ENCODE measurements at places on chromosomes 2 and 18. TPM values are rescaled to one million over a fixed set of nuclear protein-coding genes. Genes with fewer than 3 reads are reported as not detected.

GRCh38 chr2:218694405-218695145 lies 16.1 kb upstream of the TTLL4 start:
- DNase-seq: no peak

DNA sequence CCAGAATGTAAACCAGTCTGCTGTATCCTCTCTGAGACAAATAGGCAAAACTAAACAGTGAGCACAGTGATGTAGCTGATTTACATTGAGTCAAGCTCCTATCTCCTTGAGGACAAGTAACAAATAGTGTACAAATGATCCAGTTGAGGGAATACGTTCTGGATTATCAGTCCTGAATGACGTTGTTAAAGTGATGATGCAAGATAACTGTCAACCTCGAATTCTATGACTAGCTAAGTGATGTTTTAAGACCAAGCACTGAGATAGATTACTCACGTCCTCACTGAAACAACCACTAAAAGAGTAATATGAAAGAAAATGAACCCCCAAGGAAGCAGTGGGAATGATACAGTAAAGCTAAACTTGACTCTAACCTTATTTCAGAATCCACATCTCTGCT lies 46.8 kb downstream of the SMC6 start:
- no peak for DNase-seq

GRCh38 chr2:110727923-110728322 lies 4.5 kb upstream of the ACOXL start:
- DNase-seq: no peak

- no peak for DNase-seq
Observed at GRCh38 chr2:43345872-43346271, 119.5 kb upstream of the ZFP36L2 start.

- DNase-seq: peak; percentile 11
Observed at GRCh38 chr2:169363560-169364150, 1.3 kb upstream of the LRP2 start.

- DNase-seq: no peak
Observed at GRCh38 chr2:85216927-85217326, 83.7 kb downstream of the TCF7L1 start.

- no peak for DNase-seq
Observed at GRCh38 chr2:85619617-85620016, 3.6 kb downstream of the USP39 start.

DNA sequence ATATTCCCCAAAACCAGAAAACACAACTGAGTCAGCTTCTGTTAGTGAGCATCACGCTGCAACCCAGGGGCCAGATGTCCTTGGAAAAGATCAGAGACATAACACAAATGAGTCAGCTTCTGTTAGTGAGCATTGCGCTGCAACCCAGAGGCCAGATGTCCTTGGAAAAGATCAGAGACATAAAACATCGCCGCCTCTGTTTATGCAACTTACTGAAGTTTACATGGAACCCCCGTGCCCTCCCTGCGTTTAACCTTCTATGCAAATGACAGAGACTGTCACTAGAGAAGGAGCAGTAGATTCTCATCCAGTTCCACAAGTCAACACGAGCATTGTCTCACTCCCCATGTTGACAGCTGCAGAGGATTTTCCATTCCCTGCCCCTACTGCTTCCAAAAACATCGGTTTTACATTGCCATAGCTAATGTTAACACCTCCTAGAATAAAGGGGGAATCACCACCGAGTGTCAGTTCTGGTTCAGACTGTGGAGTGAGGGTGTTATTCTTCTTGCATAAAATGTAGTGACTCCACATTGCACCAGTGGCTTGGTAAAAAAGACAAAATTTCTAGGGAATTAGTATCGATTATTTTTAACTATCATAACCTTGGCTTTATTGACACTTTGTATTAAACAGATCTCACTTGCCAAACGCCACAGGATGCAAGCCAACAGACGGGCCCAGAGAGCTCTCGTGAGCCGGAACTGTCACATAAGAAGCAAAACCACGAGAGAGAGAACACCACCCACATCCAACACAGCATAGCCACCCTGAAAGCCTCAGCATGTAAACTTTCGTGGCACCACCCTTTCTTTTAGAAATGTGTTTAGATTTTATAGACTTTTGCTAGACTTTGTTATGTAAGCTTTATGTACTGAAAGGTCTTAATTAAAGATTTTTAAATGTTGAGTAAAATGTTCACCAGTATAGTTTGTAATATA lies 87.7 kb downstream of the SH3YL1 start:
- DNase-seq: no peak

GRCh38 chr2:186637497-186637800 lies 47.6 kb downstream of the ITGAV start:
- no peak for DNase-seq

DNA sequence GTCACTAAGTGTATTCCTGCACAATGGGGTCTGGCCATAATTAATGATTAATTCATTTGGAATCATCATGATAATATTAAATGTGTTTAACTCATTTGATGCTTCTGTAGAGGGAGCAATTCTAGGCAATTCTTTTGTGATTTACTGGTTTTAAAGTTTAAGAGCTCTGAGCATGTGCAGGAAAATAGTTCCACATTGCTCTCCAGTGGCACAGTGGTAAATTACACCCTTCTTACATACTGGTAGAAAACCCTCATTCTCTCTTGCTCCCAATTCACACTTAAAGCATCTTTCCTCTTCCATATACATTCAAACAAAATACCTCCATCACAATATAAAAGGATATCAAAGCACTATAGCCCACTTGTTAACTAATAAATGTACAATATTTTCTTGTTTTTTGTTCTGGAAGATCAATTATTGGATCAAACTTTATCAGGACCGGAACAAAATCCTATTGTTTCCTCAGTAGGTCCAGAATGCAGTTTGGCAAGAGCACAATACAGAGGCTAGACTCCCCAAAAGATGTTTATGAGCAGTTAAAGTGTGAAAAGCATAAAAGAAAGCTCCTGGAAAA lies 844.3 kb downstream of the MBD2 start:
- no peak for DNase-seq

GRCh38 chr2:132581991-132582738 lies 87.8 kb downstream of the LYPD1 start:
- DNase-seq: no peak

DNA sequence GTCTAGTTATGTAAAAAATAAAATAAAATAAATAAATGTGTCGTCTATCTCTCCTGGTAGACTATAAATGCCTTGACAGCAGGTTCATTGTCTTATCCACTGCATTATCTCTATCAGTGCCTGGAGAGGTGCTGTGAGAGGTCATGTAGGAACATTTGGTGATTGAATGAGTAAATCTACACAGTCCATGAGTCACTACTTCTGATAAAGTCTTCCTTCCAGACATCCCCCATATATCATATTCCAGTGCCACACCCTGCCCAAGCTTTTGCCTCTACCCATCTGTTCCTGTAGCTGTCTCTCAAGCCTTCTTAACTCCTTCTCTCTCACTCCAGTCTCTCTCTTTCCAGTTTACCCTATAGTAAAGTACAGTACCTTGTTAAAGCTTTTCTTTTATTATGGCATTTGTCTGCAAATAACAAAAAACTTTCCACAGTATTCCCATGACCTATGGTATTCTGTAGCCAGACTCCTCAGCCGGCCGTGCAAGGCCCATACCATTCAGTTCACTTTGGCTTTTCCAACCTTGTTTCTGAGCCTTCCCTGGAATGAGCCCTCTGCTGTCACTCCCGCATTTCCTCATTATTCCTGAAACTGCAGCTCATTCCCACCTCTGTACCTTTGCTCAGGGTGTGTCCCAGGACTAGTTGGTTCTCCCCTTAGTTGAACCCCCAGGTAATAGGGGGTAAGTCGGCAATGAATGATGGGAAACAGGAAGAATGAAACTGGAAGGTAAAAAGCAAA lies 37.5 kb downstream of the ANXA4 start:
- DNase-seq: no peak

DNA sequence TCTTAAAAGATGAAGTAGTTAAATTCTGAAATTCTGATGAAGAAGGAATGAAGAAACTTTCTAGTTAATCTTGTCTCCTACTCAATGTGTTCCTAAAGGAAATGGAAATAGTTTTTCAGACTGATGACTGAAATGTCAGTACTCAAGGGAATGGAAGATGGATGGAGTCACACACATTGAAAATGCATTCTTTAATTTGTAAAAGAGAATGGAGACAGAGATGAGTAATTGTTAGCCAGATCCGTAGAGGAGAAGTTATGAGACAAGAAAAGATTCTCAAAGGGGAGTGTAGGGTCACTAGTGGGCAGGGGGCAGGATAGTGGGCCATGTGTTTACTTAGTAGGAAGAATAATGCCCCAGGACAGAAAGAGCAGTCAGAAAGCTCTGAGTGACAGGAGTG lies 13.3 kb downstream of the ZSWIM2 start:
- no peak for DNase-seq

- no peak for DNase-seq
Observed at GRCh38 chr18:9858642-9859041, 27.1 kb upstream of the TXNDC2 start.

GRCh38 chr2:234978466-234979203 lies 26.8 kb downstream of the SH3BP4 start:
- DNase-seq: peak; percentile 46

GRCh38 chr18:46171331-46171730 lies 67.1 kb downstream of the HAUS1 start:
- no peak for DNase-seq

DNA sequence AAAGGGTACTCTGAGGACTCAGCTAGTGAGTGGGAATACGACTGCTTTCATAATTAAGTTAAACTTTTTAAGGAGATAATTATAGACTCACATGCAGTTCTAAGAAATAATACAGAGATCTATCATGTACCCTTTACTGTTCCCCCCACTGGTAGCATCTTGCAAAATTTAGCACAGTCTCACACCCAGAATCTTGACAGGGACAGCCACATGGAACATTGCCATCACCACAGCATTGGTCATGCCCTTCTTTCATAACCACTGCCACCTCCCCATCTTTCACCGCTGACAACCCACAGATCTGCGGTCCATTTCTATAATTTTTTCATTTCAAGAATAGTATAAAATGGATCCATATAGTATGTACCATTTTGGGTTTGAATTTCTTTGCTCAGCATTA lies 37.8 kb downstream of the ARHGEF4 start:
- no peak for DNase-seq

- DNase-seq: no peak
Observed at GRCh38 chr2:99729104-99730025, 239.5 kb upstream of the REV1 start.

DNA sequence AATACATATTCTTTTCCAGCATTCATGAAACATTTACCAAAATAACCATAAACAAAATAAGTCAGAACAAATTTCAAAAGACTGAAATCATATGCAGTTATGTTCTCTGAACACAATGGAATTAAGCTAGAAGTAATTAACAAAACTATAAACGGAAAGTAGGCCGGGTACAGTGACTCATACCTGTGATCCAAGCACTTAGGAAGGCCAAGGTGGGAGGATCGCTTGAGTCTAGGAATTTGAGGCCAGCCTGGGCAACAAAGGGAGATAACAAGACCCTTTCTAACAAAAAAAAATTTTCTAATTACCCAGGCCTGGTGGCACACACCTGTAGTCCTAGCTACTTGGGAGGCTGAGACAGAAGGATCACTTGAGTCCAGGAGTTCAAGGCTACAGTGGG lies 14.9 kb downstream of the ATAD2B start:
- no peak for DNase-seq

DNA sequence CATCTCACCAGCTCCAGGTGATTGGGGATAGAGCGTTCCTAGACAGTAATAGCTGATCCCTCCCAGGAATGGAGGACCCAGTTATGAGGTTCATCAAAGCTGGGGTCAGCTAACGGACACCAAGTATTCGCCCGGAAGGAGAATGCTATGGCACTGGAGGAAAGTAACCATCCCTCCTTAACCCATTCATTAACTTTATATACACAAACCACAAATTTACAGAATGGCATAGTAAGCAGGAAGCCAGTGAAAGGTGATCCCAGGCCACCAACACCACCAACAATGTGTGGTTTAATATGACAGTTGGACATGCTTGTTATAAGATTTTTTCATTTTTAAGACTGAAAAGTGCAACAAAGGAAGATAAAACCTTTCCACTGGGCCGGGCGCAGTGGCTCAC lies 55.3 kb upstream of the CHMP1B start:
- no peak for DNase-seq

ZSCAN30 gene
- total RNA-seq: 11.8 TPM

DCDC2C gene
- not detected for total RNA-seq

BCL11A gene
- total RNA-seq: 0.66 TPM

ABCG8 gene
- total RNA-seq: not detected

RMDN2 gene
- total RNA-seq: 3.3 TPM

DIPK1C gene
- total RNA-seq: 0.16 TPM

ALPP gene
- not detected for total RNA-seq

CFC1 gene
- not detected for total RNA-seq

SLC35F5 gene
- 86.3 TPM for total RNA-seq

Data from psoas muscle (tissue), 8 donors.